NT2/D1 (cell line): ENCODE measurements at places on chromosomes 13 and 19.
A peak's percentile ranks its signal among the peaks of the same experiment; 100 is the strongest.

GRCh38 chr19:2252055-2252796 is 3.1 kb downstream of the AMH start:
- DNase-seq = no peak

DNA sequence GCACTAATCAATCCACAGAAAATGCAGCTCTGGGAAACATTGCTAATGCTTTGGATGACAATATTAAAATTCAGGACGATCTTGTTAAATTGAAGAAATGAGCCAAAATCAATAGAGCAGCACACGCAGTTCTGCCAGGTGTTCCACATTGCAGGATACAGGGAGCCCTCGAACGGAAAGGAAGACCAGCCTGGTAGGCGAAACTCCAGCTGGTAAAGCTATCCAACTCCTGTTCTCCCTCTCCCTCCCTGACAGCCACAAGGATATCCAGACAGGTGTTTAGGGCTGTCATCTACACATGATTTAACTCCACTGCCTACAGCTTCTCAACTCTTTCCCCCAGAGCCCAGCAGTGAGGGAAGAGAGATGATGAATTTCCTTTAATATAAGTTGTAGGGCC is 67.7 kb downstream of the EPSTI1 start:
- DNase-seq = no peak

- DNase-seq = no peak
Observed at GRCh38 chr13:28037399-28037798, 48.9 kb upstream of the URAD start.

GRCh38 chr19:50020481-50020880 is 4.7 kb downstream of the VRK3 start:
- DNase-seq = no peak

DNA sequence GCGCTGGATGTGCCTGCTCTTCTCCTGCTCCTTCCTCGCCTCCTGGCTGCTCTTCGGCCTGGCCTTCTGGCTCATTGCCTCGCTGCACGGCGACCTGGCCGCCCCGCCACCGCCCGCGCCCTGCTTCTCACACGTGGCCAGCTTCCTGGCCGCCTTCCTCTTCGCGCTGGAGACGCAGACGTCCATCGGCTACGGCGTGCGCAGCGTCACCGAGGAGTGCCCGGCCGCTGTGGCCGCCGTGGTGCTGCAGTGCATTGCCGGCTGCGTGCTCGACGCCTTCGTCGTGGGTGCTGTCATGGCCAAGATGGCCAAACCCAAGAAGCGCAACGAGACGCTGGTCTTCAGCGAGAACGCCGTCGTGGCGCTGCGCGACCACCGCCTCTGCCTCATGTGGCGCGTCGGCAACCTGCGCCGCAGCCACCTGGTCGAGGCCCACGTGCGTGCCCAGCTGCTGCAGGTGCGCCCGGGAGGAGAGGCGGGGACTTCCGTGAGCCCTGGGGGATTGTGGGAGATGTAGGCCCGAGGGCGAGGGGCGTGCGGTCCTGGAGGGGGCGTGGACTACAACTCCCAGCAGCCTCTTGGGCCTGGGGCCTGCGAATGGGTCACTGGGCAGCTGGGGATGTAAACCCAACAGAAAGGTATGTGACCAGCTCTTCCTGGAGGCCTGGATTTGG is 6.7 kb downstream of the KCNJ14 start:
- no peak for DNase-seq

GRCh38 chr19:29806098-29806866 is 5.5 kb upstream of the CCNE1 start:
- no peak for DNase-seq

DNA sequence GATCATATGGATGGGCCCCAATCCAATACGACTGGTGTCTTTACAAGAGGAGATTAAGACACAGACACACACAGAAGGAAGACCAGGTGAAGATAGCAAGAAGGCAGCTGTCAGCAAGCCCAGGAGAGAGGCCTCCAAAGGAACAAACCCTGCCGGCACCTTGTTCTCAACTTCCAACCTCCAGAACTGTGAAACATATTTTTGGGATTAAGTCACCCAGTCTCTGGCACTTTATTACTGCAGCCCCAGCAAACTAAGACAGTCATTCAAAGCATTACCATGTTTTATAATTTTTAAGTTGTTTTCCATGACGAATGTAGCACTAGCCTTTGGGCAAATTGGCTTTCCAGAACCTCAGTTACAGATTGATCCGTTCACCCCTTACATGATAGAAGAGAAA is 11.3 kb downstream of the STARD13 start:
- DNase-seq = no peak

DNA sequence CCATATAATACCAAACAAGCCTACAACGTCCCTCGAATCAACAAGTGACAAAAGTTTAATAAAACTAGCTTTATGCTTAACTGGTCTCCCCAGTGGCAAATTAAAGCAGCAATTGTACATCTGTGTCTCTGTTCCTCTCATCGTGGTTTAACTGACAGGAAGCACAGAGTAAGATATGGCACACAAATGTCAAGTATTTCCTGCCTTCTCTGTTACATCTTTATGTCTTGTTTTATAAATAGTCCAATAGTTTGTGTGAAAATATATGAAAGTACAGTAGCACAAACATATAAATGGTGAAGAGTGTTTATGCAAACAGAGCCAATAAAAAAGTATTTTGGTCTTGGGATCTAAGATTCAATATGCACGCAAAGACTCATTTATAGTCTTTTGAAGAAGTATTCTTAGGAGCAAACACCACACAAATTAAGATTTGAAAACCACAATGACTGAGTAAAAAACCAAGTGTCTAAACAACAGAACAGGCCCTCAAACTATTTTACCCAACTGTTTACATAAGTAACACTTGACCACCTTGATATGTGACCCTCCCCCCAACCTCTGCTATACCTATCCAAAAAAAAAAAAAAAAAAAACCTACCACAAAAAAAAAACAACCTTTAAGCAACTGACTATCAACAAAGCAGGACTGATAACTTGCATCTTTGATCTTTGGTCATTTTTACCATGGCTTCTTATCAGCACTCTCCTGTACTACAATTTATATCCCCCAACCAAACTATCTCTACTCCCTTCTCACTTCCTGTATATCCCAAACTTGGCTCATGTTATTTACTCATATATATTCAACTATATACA is 14.0 kb downstream of the ELF1 start:
- DNase-seq = no peak

GRCh38 chr19:13093407-13094105 is 9.1 kb downstream of the LYL1 start:
- peak; percentile 81 for DNase-seq

DNA sequence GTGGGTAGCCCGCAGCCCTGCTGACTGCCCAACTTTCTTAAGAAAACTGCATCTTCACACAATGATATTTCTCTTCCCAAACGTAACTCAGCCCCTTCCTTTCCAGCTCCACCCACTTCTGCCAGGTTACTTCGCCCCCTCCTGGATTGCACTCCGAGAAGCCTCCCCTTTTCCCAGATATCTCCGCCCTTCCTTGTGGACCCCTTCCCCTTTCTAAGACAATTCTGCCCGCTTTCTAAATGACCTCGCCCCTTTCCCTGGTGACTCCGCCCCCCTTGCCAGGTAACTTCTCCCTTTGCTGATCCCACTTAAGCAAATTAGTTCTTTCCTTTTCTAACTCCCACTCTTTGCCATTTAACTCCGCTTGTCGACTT is 2.6 kb downstream of the VSIG10L start:
- peak; percentile 28 for DNase-seq

DNA sequence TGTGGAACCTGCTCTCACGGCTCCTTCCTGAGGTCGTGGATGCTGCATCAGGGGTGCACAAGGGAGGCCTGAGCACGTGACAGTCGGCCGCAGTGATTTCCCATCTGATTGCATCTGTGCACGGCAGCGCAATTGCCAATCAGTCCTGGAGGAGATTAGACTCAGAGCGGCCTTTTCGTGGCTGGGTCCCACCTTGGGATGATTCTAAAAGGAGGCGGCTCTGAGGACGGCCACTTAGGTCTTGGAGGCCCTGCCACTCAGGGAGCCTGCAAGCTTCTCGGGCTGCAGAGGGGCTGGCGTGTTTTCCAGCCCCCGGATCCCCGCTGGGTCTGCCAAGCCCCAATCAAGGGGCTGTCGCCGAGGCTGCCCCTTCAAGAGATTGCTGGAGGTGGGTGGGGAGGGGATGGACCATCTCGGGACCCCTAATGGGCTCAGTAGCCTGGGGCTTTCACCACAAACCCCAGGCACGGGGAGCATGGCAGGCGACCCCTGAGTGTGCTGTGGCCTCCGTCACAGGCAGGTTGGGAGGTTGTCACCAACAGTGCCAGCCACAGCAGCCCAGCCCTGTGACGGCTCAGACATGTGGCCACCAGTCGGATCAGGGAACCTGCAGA is 51.6 kb downstream of the SOX1 start:
- no peak for DNase-seq

GRCh38 chr13:75841905-75842304 is 205.8 kb downstream of the LMO7 start:
- DNase-seq = no peak

GRCh38 chr19:17149393-17150135 is 65.6 kb upstream of the USE1 start:
- no peak for DNase-seq

DNA sequence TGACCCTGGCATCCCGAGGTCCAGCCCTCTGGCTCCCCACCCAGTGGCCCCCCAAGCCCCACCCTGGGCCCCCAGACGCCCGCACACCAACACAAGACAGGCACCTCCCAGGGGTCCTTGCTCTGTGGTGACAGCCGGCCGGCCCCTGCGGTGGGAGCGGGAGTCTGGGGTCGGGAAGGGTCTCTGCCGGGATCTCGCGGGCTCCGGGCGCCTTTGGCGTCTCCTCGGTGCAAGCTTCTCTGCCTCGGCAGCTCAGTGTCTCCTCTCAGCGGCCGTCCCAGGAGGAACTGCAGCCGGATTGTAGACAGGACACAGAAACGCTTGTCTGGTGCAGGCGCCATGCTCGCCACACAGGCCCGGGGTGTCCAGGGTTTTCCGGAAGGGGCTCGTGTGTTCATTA is 43.7 kb downstream of the TMEM255B start:
- DNase-seq = no peak

DNA sequence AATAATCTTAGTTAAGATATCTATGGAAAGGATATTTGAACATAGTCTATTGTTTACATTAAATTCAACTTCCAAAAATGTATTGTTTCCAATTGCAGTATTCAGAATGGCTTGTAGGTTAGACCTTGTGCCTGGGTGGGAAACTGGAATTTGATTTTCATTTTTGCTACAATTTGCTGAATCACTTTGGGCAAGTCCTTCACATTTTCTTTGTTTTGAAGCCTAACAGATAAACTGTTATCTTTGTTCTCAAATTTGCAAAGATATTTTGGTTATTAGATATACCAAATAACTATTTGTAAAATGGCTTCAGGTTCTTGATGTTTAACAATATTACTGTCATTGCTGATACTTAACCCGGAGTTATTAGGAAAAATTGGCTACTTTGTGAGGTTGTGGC is 82.6 kb downstream of the WDFY2 start:
- DNase-seq = no peak

- DNase-seq = no peak
Observed at GRCh38 chr19:31421856-31422255, 72.6 kb upstream of the TSHZ3 start.
